ENCODE measurements at places on chromosomes 13 and 19. TPM values are rescaled to one million over a fixed set of nuclear protein-coding genes. Genes with fewer than 3 reads are reported as not detected.

- no peak for DNase-seq
Measured at GRCh38 chr19:28836421-28836820, 376.5 kb downstream of the UQCRFS1 start.

DNA sequence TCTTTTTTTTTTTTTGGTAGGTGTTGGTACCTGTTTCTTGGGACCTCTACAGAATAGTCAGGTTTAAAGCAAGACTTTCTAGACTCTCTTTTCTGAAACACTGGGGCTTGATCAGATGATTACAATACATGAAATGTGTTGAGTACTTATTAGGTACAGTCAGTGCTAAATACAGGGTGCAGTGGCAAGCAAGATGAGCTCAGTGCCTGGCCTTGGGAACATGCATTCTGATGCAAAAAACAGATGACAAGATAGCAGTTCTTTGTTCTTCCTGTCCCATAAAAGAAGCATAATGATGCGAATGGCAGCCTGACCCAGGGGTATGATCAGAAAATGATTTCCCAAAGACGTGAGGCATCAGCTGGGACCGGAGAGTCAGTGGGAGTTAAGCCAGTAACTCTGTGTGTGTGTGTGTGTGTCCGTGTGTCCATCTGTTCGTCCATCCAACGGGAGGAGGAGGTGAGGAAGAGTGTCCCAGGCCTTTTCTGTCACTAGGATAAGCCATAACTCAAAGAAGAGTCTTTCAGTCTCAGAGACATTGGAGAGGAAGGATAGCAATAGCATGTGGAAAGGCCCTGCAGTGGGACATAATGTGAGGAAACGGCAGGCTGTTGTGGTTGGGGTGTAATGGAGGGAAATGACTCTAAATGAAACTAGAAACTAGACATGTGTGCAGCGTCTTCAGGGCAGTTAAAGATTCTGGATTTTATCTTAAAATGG is 32.2 kb downstream of the SLAIN1 start:
- no peak for DNase-seq

DNA sequence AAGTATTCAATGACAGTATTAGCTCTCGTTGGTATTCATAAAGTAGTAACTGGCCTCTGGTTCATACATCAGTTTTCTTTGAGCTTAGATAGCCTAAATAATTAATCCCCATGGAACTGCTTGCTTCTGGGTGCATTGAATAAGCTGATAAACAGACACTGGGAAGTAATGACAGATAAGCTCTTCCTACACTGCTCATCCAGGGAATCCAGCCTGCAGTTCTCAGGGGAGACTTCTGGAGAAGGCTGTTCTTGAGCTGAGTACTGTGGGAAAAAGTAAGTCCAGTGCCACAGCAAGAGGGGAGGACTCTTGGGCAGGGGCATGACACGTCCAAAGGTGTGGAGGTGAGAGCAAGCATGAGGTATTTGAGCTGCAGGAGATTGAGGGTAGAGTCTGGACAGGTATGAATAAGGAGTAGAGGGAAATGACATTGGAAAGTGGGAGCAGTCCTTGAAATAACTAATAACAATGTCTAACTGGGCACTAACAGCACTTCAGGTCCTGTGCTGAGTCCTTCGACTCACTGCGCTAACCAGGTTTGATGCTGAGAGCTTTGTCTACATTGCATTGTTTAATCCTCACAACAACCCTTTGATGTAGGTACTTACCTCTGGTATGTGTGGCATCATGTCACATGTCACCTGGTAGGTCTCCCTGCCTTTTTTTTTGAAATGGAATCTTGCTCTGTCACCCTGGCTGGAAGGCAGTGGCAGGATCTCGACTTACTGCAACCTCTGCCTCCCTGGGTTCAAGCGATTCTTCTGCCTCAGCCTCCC is 7.2 kb downstream of the GARRE1 start:
- DNase-seq: no peak

DNA sequence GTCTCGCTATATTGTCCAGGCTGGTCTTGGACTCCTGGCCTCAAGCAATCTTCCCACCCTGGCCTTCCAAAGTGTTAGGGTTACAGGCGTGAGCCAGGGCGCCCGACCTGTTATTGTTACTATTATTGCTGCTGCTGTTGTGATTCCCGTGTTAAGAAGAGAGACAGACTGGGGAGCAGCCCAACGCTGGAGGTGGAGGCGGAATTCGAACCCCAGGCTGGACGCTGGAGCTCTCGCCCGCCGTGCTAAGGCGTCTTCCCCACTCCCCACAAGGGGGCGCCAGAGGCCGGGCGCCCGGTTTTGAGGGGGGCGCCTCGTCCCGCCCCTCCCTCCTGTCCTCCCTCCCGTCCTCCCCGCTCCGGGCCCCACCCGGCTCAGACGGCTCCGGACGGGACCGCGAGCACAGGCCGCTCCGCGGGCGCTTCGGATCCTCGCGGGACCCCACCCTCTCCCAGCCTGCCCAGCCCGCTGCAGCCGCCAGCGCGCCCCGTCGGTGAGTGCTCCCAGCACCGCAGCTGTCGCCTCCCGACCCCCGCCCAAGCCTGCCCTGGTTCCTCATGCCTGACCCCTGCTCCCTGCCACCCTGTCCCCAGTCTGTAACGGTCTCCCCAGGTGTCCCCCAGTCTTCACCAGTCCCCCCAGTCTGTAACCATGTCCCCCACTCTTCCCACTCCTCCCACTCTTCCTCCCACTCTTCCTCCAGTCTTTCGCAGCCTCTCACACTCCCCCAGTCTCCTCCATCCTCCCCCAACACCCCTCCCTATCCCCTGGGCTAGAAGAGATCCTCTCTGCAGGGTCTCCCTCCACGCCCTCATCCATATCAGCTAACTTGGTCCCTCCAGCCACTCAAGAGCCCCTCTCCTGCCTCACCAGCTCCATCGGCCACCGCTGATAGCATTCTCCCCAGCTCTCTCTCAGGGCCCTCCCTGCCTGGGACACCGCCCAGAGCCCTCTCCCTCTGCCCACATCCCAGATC is at the start of gene EHD2:
Gene EHD2, plus strand, starts transcription at position 377 of the 976 bp plus-strand sequence. CDS start 3,191 bp downstream, outside the sequence.
- DNase-seq: no peak

DNA sequence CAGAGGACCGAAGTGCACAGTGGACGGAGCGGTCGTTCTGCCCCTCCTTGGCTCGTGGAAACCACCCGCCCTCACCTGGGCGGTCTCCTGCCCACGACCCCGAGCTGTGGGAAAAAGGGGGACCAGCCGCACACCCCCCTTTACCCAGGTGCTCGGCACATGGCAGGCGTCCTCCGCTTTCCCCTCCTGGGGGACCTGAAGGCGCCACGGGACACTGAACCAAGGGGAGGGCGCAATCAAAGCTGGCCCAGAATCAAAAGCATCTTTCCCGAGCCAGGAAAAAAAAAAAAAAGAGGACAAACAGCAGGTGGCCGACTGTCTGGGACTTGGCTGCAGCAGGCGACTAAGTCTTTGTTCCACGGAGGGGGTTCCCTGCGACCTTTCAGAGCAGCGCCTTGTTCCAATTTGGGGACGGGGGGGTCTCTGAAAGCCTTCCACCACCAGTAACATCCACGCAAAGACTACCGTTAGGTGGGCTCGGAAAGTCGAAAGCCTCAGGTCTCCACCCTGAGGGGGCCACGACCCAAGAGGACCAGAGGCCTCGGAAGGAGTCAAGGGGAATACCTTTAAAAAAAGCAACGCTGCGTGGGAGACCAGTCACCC is 1.1 kb downstream of the MBD3 start:
- DNase-seq: no peak

DNA sequence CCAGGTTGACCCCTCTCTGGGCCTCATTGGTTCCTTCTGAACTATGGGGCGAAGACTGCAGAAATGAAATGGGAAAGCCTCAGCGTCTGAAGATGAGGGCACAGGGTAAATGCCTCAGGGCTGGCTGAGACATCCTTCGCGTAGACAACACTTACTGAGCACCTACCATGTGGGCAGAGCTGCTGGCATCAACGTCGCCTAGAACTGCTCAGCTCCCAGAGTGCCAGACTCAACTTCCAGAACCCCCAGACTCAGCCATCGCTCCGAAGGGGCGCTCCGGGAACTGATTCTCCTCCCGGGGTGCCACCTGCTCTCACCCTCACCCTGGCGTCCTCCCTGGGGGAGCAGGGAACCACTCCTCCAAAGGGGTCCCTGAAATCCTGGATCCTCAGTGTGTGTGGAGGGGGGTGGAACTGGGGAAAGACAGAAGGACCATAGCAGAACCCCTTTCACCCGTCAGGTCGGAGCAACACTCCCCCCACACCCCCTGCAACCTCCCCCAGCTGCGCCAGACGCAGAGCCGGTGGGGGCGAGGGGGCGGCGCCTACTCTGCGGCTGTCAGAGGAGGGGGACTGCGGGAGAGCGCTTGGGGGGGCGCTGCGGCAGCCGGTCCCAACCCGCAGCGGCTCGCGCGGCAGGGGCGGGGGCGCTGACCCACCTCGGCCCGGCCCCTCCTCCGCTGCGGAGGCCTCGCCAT is 8.2 kb upstream of the NFIC start:
- no peak for DNase-seq

Gene ACER1
- polyA plus RNA-seq: not detected

GRCh38 chr13:25930653-25931052 is 121.2 kb downstream of the SHISA2 start:
- DNase-seq: no peak

Data from spinal cord (tissue), 10 donors.